ENCODE measurements at places on chromosomes 6 and 20.

DNA sequence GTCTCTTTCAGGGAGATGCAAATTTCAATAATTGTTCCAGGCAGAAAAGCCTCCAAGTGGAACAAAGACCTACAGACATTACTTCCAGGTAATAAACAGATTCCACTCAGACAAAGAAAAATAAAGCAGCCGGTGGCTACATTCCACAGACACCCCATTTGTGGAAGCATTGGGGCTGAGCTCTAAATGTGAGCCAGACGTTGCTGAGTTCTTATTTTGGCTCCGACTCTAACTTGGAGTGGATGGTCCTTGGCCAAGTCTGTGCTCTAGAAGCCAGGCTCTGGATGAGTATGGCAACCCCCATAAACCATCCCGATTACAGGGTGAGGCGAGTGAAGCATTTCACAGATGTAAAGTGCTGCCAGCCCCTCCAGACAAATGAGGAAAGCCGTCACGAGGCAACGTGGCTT, 6.6 kb downstream of the TRAM2 start:
- DNase-seq = no peak

- DNase-seq = no peak
Measured at GRCh38 chr6:92431502-92431901, 987.9 kb downstream of the EPHA7 start.

GRCh38 chr6:25576919-25577318, 75.1 kb upstream of the SCGN start:
- no peak for DNase-seq

DNA sequence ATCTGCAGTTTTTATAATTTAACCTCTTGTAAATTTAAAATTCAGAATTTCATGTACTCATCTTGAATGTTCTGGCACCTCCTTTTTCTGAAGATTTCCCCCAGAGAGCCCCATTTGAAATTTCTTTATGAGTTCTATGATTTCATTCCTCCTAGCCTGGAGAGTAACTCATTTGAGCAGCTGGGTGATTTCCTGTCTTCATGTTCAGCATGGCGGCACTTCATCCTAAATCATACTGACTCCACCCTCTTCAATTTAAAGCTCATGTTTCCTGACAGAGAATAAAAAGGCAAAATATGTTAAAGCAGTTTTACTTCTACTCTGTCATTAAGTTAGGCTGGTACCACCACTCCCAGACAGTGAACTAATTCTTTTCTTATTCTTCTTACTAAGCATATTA, 250.9 kb upstream of the POU3F2 start:
- DNase-seq = no peak

GRCh38 chr6:134574491-134574890, 256.6 kb upstream of the SGK1 start:
- no peak for DNase-seq

- DNase-seq = no peak
Measured at GRCh38 chr6:41938590-41939175, 2.9 kb downstream of the CCND3 start.

DNA sequence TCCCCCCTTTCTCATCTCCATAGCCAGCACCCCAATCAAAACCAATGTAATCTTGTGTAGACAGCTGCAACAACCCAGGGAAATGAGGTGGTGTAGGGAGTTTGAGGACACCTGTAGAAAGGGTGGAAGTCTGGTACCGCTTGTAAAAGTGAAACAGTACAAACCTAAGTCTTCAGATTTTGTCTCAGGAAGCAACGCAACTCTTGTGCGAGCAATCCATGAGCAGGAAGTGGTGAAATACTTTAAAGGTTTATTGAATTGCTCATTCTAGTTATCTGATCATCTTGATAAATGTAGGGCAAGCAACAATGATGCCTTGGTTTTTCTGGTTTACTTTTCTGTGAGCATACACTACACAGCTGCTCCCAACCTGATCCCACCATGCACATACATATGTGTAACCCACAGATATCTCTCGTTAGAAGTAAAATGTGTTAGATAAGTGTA, 71.1 kb upstream of the THEMIS start:
- no peak for DNase-seq

GRCh38 chr6:113564371-113565171, 292.6 kb upstream of the MARCKS start:
- peak; percentile 45 for DNase-seq

- no peak for DNase-seq
Measured at GRCh38 chr20:16662467-16662866, 67.4 kb upstream of the SNRPB2 start.

- DNase-seq = no peak
Measured at GRCh38 chr20:34271956-34272355, 30.7 kb downstream of the ASIP start.

- DNase-seq = no peak
Measured at GRCh38 chr6:36581716-36582115, 12.4 kb upstream of the SRSF3 start.

- DNase-seq = no peak
Measured at GRCh38 chr20:24911461-24911860, 37.6 kb upstream of the CST7 start.

GRCh38 chr20:11067359-11067758, 393.6 kb upstream of the JAG1 start:
- no peak for DNase-seq

- no peak for DNase-seq
Measured at GRCh38 chr6:26232940-26233648, 131.9 kb upstream of the BTN3A2 start.

GRCh38 chr20:46559685-46560440, 9.4 kb upstream of the OCSTAMP start:
- no peak for DNase-seq

DNA sequence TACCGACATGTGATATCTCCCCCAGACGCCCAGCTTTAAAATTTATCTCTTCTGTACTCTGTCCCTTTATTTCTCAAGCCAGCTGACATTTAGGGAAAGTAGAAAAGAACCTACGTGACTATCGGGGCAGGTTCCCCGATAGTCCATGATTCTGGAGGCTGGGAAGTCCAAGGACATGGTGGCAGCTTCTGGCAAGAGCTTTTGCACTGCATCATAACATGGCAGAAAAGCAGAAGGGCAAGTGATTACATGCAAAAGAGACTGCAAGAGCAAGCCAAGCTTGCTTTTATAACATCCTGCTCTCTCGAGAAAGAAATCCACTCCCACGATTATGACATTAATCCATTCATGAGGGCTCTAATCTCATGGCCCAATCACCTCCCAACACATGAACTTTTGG, 113.2 kb downstream of the CD164 start:
- DNase-seq = no peak

GRCh38 chr6:129276986-129277385, 394.0 kb downstream of the LAMA2 start:
- no peak for DNase-seq
